Activated T-cell treated with anti-CD3 and anti-CD28 coated beads, Interleukin-2, amount 50 U/mL, for 1 hour (primary cell): ENCODE measurements at places on chromosomes 2 and 18.

DNA sequence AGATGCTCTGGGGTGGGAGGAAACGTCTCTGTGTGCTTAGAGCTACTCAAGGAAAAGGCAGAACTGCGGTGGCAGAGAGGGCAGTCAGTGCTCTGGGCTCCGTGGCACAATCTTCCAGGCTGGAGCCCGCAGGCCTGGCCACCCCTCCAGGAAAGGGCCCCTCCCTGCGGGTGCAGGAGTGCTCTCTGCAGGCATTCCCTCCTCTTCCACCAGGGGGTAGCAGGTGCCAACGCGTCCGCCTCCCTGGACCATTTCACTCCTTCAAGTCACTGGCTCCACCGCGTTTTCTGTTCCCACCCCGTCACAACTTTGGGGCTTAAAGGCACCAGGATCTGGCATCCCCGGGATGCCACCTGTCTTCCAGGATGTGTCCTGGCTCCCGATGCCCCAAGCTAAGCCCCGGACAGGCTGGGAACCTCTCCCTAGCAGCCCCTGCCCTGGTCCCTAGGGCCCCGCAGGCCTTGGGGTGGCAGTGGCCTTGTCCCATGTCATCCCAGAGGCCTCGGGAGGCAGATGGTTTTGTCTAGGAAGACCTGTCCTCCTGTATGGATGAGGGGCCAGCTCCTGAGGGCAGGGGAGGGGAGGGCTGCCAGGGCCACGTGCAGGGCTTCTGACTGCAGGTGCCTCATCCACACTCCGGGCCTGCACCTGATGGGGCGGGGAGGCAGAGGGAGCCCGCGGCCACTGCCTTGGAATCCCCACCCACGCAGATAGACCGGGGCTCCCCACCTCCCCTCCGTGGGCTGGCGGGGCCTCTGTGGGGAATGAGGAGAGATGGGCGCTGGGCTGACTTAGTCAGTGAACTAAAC is 26.4 kb downstream of the KCNIP3 start:
- DNase-seq: no peak

DNA sequence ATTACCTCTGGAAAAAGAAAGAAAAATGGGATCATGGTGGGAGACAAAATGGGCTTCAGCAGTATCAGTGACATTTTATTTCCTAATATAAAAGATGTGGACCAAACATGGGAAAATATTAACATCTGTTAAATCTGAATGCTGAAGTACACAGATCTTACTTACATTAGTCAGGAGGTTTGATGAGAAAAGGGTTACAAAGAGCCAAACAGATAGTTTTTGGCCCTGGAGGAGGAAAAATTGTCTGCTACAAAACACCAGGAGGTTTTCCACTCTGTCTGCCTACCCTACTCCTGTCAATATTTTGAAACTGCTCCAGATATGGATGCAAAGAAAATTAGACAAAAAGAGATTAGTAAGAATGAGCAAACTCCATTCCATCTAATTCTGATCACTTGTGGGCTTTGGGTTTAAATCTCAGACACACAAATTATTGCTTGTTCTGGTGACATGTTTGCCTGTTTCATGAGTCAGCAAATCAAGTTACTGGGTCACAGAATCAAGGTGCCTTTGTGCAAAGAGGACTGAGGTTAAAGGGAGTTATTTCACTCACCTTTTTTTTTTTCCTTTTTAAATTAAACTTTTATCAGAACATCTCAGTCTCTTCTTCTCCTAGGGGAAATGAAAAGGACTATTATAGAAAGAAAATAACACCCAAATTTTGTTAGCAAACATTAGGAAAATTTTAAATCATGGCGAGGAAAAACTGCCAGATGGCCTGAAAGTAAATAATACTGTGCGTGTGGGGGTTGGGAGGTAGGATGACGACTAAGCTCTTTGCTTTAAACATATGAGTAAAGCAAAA is 87.0 kb upstream of the SPATS2L start:
- DNase-seq: no peak

DNA sequence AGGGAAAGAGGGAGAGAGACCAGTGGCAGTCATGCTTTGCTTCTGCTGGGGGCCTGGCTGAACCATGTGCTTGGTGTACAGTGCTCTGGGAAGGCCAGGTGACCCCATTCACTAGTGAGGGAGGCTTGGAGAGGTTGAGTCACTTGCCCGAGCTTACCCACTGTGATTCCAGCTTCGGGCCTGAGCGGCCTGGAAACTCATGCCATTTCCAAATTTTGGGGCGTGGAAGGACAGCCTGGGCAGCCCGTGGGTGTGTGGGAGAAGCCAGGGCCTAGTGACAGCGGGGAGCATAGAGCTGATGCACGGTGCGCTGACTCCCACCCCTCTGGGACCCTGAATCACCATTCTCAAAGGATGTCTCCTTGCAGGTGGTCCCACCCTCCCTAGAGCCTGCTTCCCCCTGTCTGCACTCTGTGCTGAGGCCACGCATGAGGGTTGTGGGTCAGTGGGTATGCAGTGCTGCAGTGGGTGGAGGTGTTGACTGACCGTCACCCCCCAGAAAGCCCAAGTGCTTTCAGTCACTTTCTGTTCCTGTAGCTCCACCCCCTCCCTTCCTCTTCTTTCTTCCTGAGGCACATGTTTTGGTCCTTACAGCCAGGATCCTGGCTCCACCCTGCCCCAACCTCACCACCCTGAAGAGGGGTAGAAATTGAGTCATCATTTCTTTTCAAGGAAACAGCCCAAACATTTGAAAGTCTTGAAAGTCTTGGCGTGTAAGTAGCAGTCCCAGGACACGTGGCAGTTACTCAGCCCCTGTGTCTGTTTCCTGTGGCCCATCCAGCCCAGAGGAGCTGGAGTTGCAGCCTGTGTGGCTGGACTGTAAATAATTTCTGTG is 69.3 kb upstream of the MCFD2 start:
- no peak for DNase-seq

DNA sequence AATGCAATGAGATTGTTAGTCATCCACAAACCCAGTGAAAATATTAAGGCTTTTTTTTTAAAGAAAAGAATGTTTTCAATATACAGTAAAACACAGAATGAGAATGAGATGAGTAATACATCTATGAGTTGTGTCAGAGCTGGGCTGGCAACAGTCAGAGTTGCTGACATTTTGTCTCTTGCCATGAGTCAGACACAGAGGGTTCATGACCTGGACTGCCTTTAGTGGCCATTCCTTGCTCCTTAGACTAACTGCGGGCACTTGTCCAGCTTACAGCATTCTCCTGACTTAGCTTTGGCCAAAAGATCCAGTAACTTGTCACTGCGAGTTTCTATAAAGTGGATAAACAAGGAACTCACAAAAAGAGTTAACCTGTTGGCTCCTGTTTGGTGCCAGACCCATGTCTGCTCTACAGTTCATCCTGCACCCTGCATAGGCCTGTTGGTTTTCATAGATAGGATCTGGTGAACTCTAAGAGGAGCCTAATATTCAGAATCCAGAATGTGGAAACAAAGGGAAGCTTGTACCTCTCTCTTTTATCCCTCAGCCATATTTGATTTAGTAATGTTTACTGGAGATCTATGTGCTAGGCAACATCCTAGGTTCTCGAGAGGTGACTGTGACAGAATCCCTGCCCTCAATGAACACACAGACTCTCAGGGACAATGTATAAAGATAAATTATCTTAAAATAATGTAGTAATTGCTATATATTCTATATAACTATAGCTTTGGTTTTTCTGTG is 391.5 kb upstream of the VWC2L start:
- no peak for DNase-seq

GRCh38 chr2:164754157-164755093 is 87.2 kb downstream of the COBLL1 start:
- no peak for DNase-seq

- DNase-seq: peak; percentile 4
Observed at GRCh38 chr2:2650608-2651375, 319.7 kb upstream of the MYT1L start.

DNA sequence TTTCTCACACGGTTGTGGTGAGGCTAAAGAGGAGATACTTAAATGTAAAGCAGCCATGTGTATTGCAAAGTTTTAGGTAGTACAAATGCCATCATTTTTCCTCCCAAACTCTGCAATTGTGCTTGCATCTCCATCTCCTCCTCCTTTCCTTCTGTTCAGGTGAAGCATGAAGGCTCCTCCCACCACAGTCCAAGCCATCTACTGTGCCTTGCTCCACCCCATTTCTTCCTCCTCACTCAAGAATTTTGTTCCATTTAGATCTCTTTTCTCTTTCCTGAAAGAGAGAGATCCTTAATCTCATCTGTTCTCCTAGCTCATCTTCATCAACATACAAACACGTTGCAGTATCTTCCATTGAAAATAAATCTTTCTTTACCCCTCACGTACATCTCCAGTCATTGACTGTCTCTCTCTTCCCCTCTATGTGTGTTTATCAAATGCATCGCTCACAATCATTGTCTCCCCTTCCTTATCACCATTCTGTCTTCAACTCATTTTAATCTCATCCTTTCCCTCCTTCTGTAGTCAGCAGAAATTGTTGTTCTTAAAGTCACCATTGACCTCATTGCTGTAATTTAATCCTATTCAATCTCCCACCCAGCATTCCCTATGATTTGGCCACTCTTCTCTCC is 392.1 kb downstream of the RAD51AP2 start:
- no peak for DNase-seq

GRCh38 chr18:48294899-48295585 is 114.1 kb downstream of the ZBTB7C start:
- no peak for DNase-seq

DNA sequence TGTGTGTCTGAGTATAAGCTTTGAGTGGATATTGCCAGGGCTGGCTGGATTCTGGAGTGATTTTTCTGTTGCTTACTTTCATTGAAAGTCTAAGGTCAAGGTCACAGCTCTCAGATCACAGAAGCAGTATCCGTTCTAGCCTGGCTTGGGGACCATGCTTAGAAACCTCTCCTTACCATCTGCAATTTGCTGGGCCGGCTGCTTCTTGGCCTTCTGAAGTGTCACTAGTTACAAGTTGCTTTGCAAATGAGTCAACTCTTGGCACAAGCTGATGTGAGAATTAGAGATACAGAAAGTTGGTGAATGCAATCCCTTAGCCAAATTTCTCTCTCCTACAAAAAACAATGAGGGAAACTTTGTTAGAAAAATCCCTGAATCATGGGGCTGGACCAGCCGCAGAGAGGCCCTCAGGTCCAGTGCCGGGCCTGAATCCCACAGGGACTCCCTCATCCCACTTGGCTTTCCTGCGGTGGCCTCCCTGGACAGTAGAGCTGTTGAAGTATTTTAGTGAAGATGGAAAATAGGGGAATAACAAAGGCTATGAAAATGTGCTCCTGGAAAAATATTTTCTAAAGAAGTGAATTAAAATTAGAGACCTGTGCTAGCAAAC is 92.7 kb upstream of the CNGA3 start:
- no peak for DNase-seq

DNA sequence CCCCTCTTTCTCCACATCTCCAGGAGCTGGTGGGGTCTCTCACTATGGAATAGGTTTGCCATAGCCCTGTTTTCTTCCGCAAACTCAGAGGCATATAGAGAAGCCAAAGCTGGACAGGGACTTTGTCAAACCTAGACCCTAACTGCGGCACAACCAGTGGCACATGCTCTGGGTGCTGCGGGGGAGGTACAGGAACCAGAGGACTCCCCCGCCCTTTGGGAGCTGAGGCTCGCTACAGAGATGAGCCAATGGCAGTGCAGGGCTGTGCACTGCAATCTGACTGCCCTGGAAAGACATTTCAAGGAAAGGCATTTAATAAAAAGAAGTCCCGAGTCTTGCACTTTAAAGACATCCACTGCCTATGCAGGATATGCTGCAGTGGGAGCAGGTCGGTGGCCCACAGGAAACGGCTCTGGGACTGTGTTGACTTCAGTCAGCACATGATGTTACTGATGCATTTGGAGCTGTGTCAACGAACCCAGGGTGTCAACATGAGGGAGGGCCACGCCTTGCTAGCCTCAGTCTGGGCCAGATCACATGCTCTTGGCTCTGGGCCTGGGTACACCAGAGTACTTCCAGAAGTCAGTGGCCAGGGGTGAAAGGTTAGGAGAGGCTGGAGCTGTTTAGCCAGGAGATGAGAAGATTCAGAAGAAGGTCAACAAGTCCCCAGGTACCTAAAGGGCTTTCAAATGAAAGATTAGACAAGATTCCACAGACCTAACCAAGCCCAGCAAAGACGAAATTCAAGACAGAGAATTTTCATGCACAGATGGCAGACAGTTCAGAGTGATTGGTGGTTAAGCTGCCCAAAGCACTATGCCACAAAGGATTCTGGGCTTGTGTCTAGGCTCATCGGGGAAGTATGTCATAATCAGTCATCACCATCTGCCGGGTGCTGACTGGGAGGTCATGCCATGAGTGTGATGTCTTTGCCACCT is 8.2 kb downstream of the SLC35F6 start:
- no peak for DNase-seq

DNA sequence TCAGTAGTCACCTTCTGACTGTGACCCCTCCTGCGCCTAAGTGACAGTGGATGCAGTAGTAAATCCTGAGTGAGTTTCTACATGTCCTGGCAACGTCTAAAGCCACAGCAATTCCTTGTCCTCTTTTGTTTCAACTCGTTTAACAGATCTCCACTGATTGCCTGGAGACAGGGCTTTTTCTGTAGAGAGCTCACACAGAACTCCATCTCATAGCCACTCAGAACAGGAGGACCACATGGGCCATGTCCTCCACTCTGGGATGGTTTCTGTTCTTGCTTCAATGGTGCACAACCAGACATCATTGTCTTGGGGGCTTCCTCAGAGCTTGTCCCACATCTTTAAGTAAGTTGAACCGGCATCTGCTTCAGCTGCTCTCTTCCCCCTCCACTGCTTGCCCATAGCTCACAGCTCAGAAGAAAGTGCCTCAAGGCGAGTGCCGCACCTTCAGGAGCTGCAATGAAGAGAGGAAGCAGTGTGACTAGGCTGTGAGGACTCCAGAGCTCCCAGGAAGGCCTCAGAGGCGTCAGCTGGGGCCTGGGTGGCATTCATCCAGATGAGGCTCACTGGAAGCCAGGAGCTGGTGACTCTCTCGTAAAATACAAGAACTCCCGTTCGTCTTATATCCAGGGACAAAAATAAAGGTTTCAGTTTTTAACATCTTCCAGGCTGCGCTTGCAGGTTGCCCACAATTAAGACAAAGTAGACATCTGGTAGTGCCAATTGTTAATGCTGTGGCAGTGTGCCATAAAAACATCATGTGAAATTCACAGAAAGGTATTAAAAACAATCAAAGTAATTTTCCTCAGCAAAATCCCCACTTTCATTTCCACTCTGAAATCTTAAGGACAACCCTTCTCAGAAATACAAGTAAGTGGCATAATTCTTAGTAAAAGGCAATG is 37.3 kb downstream of the ST3GAL5 start:
- DNase-seq: peak; percentile 56

GRCh38 chr2:26316845-26317244 is 29.1 kb upstream of the SELENOI start:
- no peak for DNase-seq

DNA sequence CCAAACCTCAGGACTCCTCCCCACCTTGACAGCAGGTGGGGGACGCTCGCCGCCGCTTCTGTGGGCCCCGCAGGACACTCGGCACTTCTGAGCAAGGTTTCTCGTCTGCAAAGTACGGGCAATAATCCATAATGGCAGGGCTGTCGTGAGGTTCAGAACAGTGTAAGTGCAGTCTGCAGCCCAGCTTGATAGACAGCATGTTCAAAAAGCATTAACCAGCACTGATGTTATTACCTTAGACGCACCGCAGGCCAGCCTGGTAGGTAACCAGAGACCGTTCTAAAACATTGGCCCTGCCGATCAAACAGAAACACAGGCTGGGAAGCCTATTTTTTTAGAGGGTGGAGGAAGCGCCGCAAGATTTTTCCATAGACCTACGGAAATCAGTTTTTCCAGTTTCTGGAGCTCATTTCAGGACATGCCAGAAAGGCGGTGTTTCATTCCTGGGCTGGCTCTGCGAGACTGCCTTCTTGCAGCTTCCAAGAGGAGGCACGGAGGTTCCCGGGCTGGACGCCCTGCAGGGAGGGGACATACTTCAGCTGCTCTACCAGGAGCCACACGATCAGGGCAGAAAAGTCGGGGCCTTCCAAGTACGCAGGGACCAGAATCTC is 148.7 kb downstream of the TPO start:
- DNase-seq: no peak
